ENCODE measurements at places on chromosomes 11 and 22.
A peak's percentile ranks its signal among the peaks of the same experiment; 100 is the strongest.

DNA sequence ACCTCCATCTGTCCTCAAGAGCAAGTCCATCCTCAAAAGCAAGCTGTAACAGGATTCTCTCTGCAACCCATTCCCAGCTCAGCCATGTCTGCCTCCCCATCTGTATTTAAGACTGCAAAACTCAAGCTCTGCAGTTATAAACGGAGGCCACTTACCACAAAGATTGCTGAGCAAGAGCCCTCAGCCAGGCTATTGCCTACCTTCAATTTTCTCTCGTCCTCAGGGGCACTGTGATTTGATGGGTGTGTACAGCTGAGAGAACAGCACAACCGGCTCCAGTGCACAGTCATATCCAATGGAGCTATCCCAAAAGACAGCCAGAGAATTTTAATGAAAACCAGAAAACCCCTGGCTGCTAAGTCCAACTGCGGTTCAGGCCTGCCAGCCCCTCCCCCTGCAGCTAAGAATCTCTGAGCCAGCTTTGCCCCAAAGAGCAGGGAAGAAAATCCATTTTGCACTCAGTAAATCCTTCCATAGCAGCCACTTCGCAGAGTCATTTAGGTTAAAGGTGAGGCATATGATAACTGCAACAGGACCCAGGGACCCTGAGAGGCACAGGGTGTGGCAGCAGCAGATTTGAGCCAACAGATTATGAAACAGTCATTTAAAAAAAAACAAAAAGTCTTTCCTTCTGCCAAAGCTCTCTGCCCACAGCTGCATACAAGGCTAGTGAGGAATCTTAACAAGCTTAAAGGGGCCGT is 37.6 kb downstream of the RAB30 start:
- no peak for DNase-seq

GRCh38 chr11:116376054-116376453 is 396.7 kb downstream of the BUD13 start:
- DNase-seq, result no peak

DNA sequence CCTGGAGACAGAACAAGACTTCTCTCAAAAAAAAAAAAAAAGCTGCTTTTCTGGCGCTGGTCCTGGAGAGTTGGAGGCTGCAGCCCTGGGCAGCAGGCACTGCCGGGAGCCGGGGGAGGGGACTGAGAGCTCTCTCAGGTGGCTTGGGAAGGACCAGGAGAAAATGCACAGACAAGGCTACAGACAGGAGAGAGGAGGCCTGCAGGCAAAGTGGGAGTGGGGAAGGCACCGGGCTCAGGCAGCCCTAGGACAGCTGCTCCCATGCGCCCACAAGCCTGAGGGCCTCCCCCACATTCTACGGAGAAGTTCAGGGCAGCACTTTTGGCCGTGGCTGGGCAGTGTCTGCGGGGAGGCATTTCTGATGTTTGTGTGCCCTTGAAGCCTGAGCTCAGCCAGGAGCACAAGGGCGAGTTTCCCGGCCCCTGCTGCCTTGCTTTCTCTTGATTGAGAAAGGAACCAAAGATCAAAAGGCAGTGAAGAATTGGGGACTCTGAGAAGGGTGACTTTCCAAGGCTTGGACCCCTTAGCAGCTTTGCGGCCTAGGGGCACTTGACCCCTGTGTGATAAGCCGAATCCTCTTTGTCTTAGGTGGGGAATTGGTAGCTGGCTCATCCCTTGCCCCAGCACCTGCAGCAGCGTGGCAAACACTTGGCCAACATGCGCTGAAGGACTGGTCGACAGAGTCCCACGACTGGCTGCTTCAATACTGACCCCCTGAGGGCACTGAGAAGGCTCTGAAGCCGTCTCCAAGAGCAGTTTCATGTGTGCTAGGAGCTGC is 35.3 kb downstream of the PPM1F start:
- DNase-seq, result no peak

DNA sequence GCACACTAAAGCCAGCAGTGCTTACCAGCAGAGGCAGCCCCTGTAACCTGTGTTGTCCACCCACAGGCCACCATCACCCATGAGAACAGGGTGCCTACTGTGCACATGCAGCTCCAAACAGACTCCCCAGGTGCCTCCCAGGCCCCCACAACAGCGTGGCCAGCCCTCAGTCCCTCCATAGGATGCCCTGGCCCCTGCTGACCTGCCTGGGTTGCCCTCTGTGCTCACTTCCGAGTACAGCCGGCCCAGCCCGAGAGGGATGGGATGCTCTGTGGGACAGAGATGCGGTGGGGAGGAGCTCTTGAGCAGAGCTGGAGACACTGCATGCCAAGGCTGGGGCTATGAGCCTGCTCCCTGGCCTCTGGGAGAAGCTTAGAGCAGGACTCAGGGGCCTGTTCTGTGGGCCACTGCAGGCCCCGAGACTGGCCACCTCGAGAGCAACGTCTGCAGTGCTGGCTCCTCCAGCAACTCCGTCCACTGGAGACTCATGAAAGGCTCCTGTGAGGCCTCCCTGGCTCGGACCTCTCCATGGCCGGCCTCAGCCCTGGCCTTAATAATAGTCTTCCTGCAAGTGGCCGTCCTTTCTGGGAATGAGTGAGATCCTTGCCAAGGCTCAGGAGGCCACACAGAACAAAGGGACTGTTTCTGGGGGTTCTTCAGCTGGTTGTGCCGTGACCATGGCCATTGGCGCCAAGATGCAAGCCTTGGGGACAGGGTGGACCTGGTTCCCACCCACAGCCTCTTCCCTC is 27.0 kb downstream of the FADS2 start:
- DNase-seq, result no peak

DNA sequence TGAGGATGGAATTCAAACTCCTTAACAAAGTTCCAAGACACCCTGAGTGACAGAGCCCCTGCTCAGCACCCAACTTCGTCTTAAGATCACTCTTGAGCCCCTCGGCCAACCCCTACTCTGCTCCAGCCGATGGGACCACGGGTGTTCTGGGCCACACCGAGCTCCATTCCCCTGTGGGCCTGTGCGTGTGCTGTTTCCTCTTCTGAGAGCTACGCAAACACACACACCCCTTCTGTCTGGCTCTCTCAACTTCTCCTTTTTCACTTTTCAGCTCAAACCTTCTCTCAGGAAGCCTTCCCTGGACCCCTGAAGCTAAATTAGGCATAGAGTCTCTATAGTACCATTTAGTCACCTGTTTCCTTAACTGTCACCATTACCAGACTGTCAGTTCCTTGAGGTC is 37.5 kb upstream of the NNMT start:
- DNase-seq, result no peak

GRCh38 chr11:78685156-78685555 is 110.5 kb upstream of the NARS2 start:
- DNase-seq, result no peak

DNA sequence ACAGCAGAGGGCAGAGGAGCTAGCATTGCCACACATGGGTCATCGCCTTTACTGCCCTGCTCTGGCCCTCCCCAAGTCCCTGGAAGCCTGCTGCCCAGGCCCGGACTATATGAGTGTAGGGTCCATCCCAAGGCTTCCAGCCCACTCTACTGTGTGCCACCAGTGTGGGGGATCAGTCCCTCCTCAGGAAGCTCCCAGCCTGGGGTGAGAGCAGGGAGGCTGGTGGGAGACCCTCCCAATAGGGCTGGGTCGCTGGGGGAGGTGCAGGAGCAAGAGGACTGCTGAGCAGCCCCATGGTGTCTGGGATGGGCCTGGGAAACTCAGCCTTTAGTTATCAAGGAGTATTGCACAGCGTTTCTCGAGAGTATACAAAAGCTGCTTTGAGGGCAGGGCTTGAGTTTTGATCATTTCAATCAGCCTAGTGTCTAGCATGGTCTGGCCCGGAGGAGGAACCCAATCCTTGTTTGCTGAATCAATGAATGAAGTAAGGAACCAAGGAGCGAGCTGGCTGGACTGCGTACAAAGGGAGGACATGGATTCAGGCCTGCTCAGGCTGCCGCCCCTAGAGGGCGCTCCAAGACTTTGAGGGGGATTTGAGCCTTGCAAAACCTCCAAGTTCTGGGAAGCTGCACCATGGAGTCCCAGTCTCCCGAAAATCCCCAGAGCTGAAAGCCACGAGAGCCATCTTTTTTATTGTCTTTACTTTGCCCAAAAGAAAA is 89.0 kb upstream of the PARVA start:
- DNase-seq, result peak; percentile 12

DNA sequence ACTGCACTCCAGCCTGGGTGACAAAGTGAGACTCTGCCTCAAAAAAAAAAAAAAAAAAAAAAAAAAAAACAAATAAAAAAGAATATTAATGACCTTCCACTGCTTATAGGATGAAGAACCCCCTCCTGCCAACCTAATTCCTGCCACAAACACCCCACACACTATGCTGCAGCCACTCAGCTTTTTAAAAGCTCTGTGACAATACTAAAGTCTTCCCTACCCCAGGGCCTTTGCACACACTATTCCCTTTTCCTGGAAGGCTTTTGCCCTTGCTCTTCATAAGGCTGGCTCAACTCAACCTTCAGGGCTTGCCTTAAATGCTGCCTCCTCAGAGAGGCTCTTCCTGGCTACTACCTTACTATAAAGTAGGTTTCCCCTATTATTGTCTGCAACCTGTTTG is 10.8 kb upstream of the KCNJ11 start:
- DNase-seq, result no peak

GRCh38 chr11:45333001-45333971 is 47.1 kb upstream of the SYT13 start:
- no peak for DNase-seq

DNA sequence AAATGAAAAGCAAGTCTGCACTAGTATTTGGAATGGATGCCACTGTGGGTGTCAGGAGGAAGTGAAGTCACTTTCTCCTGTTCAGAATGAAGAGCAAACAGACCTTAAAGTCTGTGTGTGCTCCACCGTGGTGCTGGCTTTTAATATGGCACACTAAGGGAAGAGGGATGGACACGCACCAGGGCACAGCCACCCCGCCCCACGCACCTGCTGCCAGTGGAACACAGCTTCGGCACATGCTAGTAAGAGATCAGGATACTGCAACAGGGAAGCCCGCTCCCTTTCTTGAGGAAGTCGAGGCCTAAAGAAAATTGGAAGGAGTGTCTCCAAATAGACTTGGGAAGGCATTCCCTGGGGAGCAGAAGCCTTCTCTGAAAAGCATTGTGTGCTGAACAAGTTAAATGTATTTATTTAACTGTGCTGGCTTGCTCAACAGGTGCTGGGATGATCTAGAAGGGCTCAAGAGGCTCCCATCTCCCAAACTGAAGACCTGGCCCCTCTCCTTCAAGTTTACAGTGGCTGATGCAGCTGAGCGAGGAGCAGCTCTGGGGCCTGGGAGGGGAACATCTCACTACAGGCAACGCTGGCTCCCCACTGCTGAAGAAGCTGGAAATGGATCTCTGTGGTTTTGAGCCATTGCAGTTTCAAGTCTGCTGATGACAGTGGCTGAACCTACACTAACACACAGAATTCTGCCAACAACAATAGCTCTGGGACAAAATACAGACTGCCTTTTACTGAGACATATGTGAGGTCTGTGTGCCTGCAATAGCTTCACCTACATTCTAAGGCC is 504.6 kb upstream of the B3GAT1 start:
- no peak for DNase-seq

DNA sequence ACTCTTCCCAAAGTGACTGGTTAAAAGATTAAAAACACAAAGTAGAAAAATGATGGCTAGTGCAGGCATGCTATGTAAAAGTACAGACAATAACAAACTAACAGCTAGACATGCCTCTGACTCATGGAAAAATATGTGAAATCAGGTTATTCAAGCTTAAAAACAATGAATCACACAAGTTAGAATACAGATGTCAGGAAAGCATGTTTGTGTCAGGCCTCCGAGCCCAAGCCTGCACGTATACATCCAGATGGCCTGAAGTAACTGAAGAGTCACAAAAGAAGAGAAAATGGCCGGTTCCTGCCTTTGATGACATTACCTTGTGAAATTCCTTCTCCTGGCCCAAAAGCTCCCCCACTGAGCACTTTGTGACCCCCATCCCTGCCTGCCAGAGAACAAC is 110.1 kb downstream of the NOX4 start:
- no peak for DNase-seq

DNA sequence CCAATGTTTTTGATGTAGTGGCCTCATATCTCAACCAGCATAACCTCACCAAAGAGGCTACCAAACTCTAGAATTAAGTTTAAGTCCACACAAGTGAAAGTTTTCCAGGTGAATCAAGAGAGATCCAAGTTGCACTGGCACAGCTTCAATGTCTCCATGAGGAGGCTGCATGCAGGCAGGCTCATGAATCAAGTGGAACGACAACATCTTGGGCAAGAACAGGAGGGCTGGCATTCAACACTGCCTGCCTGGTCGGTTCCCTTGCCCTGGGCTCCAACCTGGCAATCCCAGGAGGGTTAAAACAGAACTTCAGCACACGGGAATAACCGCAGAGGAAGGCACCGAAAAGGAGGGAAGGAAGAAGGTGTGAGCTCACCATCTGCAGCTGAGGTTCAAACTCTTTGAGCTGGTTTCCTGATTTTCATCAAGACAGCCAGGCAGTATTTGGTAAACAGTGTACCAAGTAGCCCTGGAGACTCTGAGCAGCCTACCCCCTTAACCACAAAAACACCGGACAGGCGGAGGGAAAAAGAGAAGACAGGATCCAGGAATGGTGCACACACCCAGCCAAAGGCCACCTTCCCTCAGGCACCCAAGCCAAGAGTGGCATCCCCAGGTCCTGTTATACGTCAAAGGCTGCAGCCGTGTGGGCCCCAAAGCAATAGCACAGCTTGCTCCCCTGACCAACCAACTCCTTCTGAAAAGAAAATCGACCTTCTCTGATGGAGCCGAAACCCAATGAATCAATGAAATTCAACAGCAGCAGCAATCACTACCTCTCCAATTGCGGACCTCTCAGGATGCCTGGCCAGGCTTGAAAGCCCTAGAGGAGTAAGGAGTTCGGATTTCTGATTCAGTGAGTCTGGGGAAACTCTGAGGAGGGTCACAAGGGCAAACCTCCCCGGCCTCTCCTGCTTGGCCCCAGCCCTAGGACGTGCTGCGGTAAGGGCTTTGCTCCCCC is 1.3 kb downstream of the PACSIN2 start:
- no peak for DNase-seq

DNA sequence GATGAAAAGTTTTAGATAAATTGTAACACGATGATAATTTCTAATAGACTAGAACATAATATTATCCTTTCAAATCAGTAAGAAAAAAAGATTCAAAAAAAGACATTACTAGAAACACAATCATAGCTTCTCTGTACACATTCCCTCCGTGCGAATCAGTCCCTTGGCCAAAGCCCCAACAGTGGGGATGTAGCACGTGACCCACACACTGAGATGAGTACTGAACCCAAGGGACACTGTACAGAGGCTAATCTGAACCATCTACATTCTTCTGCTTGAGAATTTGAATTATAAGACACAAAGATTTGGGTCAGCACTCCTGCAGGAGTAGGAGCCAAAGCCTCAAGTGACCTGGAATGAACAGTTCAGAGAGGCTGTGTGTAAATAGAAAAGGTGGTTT is 353.7 kb downstream of the INSC start:
- DNase-seq, result no peak

GRCh38 chr22:47209547-47210023 is 447.1 kb downstream of the TBC1D22A start:
- no peak for DNase-seq

All from central memory CD4-positive, alpha-beta T cell (primary cell).